Activated CD4-positive, alpha-beta T cell treated with anti-CD3 and anti-CD28 coated beads, Interleukin-2, amount 10 ng/mL, durations not matched to agents 24 days and 14 days (primary cell): ENCODE measurements at places on chromosomes 6 and 20. TPM values are rescaled to one million over a fixed set of nuclear protein-coding genes. Genes with fewer than 3 reads are reported as not detected.

TCF15 gene
- 0.12 TPM in 1 of 2 replicates, not detected in the other for total RNA-seq

CLIC5 gene
- 1.1 and 2.0 TPM in 2 replicates for total RNA-seq

SNAP25 gene
- 3.0 and 3.6 TPM in 2 replicates for total RNA-seq

FRMD1 gene
- not detected in 2 replicates for total RNA-seq

CST2 gene
- not detected in 2 replicates for total RNA-seq

ULBP2 gene
- 0.40 and 0.47 TPM in 2 replicates for total RNA-seq

MTHFD1L gene
- 136 and 137 TPM in 2 replicates for total RNA-seq

RNF5 gene
- 59.9 and 62.6 TPM in 2 replicates for total RNA-seq

TP53TG5 gene
- 0.12 TPM in 1 of 2 replicates, not detected in the other for total RNA-seq

SRMS gene
- total RNA-seq = not detected in 2 replicates

WASF1 gene
- total RNA-seq = 1.2 and 2.2 TPM in 2 replicates

LPIN3 gene
- 1.2 and 1.6 TPM in 2 replicates for total RNA-seq

HSD17B8 gene
- 18.2 and 18.3 TPM in 2 replicates for total RNA-seq

ANKEF1 gene
- total RNA-seq = 0.24 and 0.58 TPM in 2 replicates

TENT5A gene
- total RNA-seq = 0.30 and 0.90 TPM in 2 replicates

SUPT3H gene
- 12.4 and 13.0 TPM in 2 replicates for total RNA-seq

OR2H2 gene
- total RNA-seq = not detected in 2 replicates

GTSF1L gene
- total RNA-seq = not detected in 2 replicates

RNF144B gene
- total RNA-seq = 0.19 and 0.40 TPM in 2 replicates

TRIM31 gene
- 0.09 TPM in 1 of 2 replicates, not detected in the other for total RNA-seq

RUNX2 gene
- 17.1 and 18.3 TPM in 2 replicates for total RNA-seq

LTV1 gene
- total RNA-seq = 61.3 and 63.8 TPM in 2 replicates

RAD21L1 gene
- not detected in 2 replicates for total RNA-seq

ZNF341 gene
- total RNA-seq = 6.1 and 7.1 TPM in 2 replicates

SLC22A16 gene
- not detected in 2 replicates for total RNA-seq

DEFB128 gene
- total RNA-seq = not detected in 2 replicates

PNLDC1 gene
- 0.40 and 0.97 TPM in 2 replicates for total RNA-seq

EDN1 gene
- 0.26 TPM in 1 of 2 replicates, not detected in the other for total RNA-seq

TINAG gene
- total RNA-seq = not detected in 2 replicates

CST4 gene
- total RNA-seq = not detected in 2 replicates

GUCA1A gene
- total RNA-seq = not detected in 2 replicates

VSX1 gene
- total RNA-seq = not detected in 2 replicates

TNNC2 gene
- total RNA-seq = not detected in 2 replicates

DACT2 gene
- 1.8 and 1.9 TPM in 2 replicates for total RNA-seq

GNMT gene
- 0.24 and 0.70 TPM in 2 replicates for total RNA-seq

TAGAP gene
- total RNA-seq = 183 and 187 TPM in 2 replicates

ZNF133 gene
- total RNA-seq = 10.2 and 10.5 TPM in 2 replicates

HLA-DRB5 gene
- total RNA-seq = 5.1 and 6.0 TPM in 2 replicates

EYA4 gene
- not detected in 2 replicates for total RNA-seq

SLC22A2 gene
- total RNA-seq = not detected in 2 replicates
